Osteoblast (primary cell): ENCODE measurements at places on chromosomes 6 and 20. TPM values are rescaled to one million over a fixed set of nuclear protein-coding genes. Genes with fewer than 3 reads are reported as not detected.

The RCAN2 gene
- total RNA-seq, result 14.1 and 15.6 TPM in 2 replicates

The ZC2HC1B gene
- not detected in 2 replicates for total RNA-seq

The PRDM13 gene
- total RNA-seq, result not detected in 2 replicates

- peak overlapping the region; percentile 75 for H3K27ac ChIP-seq
- H3K36me3 ChIP-seq, result no peaks in the 10 kb centered on the region
- no peaks in the 10 kb centered on the region for H3K27me3 ChIP-seq
- H3K4me1 ChIP-seq, result peaks cover 54% of the 10 kb centered on the region
Measured at GRCh38 chr6:169292338-169293124, 38.9 kb upstream of the THBS2 start.
